ENCODE measurements at places on chromosomes 4 and X.

DNA sequence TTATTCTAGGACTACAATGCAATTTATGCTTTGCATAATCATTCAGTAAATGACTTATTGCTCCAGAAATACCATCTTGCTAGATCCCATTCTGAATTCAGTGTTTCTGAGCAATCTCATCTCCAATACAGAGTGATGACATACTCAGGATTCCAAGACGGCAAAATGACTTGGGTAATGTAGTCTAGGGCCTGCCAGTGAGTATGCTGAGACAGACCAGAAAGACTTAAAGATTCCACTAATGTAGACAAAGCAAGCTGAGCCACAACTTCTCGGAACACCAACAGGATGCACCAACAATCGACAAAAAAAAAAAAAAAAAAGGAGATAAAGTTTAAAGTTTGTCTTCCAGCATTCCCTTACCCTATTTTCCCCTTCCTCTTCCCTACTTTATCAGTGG is 919 bp upstream of the SEC24B start:
- peak overlapping the region; percentile 87 for H3K4me3 ChIP-seq
- DNase-seq = peak; percentile 30
- H3K4me1 ChIP-seq = peaks cover 30% of the 10 kb centered on the region
- H3K27ac ChIP-seq = peak overlapping the region; percentile 97
- no peaks in the 10 kb centered on the region for H3K27me3 ChIP-seq

GRCh38 chr4:104128031-104128849 is 366.5 kb downstream of the CXXC4 start:
- H3K36me3 ChIP-seq = no peaks in the 10 kb centered on the region
- H3K4me3 ChIP-seq = no peak overlapping the region
- H3K27me3 ChIP-seq = no peaks in the 10 kb centered on the region
- no peaks in the 10 kb centered on the region for H3K4me1 ChIP-seq

GRCh38 chrX:120790118-120790517 is 85.5 kb downstream of the CT47B1 start:
- no peak overlapping the region for H3K27ac ChIP-seq
- H3K36me3 ChIP-seq = no peaks in the 10 kb centered on the region
- DNase-seq = peak; percentile 74
- no peaks in the 10 kb centered on the region for H3K27me3 ChIP-seq

DNA sequence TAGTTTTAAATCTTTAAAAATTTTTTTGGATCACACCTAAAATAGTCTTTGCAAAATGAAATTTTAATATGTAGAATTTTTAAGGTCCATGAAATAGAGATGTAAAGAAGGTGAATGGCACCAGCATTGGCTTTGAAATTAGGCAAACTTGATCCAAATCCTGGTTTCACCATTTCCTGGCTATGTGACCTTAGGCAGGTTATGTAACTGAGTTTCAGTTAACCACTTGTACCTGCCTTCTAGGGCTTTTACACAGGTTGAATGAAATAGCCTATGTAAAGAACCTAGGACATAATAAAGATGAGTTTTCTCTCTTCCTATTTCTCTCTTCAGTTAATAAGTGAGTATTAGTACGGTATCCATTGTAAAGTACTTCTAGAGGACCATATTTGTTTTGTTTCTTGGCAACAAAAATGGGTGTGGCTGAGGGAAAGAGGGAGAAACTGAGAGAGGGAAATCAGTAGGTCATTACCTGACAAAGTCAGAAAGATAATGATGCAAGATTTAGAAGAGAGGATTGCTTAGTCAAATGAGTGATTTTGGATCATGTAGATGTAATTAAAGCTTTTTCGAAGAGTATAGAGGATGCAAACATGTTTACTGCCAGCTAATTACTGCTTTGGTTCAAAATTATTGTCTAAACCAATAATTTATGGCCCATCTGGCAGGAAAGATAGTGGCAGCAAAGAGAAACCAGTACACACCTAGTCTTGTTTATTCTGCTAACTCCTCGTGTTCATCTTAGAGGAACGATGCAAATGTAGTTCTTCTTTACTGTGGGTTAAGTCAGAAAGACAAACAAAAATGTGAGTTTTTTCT is 81.9 kb downstream of the PDLIM5 start:
- DNase-seq = no peak
- H3K27ac ChIP-seq = no peak overlapping the region
- H3K27me3 ChIP-seq = no peaks in the 10 kb centered on the region
- no peaks in the 10 kb centered on the region for H3K36me3 ChIP-seq
- H3K4me1 ChIP-seq = no peaks in the 10 kb centered on the region

DNA sequence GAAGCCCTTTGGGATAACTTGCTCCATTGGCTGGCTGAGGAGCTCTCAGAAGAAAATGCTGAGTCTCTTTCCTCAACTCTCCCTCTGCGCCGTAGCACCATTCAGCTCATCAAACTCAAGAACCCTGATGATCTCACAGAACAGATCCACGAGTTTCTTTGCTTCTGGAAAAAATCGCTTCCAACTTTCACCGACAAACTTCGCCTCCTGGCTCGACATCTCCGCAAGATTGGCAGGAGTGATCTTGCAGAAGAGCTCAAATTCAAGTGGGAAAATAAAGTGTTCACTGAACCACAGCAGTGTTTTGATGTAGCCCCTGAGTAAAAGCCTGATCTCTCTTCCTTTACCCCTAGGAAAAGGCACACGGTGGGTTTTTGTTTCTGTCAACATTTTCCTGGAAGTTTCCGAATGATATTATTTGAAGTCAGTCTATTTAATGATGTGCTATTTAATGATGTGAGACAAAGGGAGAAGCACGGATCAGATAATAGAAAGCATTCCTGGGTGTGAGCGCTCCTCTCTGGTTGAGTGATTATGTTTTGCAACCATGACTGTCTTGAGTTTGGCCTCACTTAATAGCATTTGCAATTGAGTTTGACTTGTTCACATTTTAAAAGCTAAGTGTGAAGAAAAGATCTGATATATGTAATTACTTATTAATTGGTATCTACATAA is 62.2 kb downstream of the DTHD1 start:
- DNase-seq = no peak
- no peaks in the 10 kb centered on the region for H3K4me1 ChIP-seq
- H3K27me3 ChIP-seq = no peaks in the 10 kb centered on the region
- peaks cover 2% of the 10 kb centered on the region for H3K36me3 ChIP-seq
- H3K4me3 ChIP-seq = no peak overlapping the region

GRCh38 chr4:26321373-26322221 is 783 bp downstream of the RBPJ start:
- H3K27ac ChIP-seq = peak overlapping the region; percentile 46
- peak overlapping the region; percentile 65 for H3K4me3 ChIP-seq
- peaks cover 27% of the 10 kb centered on the region for H3K4me1 ChIP-seq
- DNase-seq = peak; percentile 39
- H3K36me3 ChIP-seq = no peaks in the 10 kb centered on the region

GRCh38 chr4:40576651-40577480 is 52.8 kb downstream of the RBM47 start:
- no peaks in the 10 kb centered on the region for H3K27me3 ChIP-seq
- H3K4me1 ChIP-seq = peaks cover 15% of the 10 kb centered on the region
- H3K4me3 ChIP-seq = no peak overlapping the region
- H3K27ac ChIP-seq = peak overlapping the region; percentile 43

DNA sequence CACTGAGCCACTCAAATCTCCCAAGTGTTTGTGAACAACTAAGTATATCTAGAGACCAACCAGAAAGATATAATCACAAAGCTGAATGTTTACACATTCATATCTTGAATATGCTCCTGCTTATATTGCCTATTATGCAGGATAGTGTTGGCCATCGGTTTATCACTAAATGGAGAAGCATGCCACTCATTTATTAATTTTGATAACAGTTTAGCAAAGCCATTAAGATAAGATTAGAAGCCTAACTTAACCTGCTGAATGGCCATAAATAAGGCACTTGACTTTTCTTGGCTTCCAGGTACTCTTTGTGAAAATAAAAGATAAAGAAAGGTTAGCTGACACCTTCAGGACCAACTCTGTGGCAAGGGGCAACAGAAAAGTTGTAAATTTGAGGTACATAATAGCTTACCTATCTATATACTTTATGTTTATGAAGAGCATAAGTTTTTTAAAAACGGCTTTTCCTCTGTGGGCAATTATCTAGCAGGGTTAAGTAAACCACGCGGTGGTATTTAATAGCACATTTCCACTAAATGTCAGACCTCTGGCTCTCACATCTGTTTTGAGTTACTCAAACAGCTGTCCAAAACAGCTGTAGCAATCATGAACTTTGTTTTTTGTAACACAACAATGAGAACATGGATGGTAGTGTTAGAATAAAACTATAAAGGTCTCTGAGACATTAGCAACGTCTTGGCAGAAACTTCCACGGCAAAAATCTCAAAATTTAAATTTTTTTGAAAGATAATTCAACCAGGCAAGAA is 58.8 kb upstream of the FTHL17 start:
- DNase-seq = no peak
- H3K4me3 ChIP-seq = no peak overlapping the region
- H3K27me3 ChIP-seq = no peaks in the 10 kb centered on the region
- no peaks in the 10 kb centered on the region for H3K36me3 ChIP-seq
- no peaks in the 10 kb centered on the region for H3K4me1 ChIP-seq

DNA sequence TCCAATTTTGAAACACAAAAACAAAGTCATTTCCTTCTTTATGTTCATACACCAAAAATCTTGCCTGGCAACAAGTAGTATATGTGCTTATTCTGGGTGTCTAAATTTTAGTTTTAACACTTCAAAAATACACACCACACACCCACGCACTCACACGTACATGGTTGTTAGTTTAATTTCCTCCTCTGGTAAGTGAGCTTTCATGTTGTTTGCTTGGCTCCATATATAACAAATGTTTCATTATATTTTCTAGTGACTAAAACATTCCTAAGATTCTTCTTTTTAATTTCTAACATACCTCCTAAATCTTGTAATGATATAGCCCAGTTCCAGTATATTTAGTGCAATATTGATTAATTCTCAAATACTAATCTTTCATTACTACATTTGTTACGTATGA is 80.9 kb downstream of the PRDM5 start:
- H3K4me1 ChIP-seq = no peaks in the 10 kb centered on the region
- no peak for DNase-seq
- H3K4me3 ChIP-seq = no peak overlapping the region

All from natural killer cell (primary cell).